ENCODE measurements at places on chromosomes 7 and 10.
A peak's percentile ranks its signal among the peaks of the same experiment; 100 is the strongest.

GRCh38 chr10:33103863-33104379 lies 145.9 kb upstream of the ITGB1 start:
- DNase-seq = no peak

GRCh38 chr7:106216517-106216922 lies 68.3 kb downstream of the NAMPT start:
- DNase-seq = no peak

GRCh38 chr7:83410989-83411591 lies 237.8 kb downstream of the SEMA3E start:
- DNase-seq = no peak

DNA sequence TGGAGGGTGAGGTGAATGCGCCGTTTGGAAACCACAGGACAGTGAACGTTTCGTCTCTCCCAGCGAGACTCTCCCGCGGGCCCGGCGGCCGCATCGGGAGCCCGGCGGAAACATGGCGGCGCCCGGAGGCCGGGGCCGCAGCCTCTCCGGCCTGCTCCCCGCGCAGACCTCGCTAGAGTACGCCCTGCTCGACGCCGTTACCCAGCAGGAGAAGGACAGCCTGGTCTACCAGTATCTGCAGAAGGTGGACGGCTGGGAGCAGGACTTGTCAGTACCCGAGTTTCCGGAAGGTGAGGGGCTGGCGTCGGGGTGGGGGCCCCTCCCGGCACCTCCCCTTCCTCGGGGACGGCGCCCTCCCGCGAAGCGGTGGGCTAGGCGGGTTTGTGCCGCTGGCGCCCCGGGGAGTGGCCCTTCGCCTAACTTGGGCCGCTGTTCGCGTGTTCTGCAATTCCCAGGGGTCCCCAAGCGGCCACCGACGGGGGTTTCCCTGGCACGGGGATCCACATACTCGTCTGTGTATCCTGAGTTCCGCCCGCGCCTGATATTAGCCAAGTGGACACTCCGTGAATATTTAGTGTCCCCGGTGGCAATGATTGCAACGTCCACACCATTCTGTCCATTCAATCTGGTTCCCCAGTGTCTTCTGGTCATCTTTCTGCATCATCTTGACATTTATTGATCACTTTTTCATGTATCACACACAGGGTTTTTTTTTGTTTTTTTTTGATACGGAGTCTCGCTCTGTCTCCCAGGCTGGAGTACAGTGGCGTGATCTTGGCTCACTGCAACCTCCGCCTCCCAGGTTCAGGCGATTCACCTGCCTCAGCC lies 514 bp downstream of the NHLRC2 start:
- DNase-seq = peak; percentile 40

DNA sequence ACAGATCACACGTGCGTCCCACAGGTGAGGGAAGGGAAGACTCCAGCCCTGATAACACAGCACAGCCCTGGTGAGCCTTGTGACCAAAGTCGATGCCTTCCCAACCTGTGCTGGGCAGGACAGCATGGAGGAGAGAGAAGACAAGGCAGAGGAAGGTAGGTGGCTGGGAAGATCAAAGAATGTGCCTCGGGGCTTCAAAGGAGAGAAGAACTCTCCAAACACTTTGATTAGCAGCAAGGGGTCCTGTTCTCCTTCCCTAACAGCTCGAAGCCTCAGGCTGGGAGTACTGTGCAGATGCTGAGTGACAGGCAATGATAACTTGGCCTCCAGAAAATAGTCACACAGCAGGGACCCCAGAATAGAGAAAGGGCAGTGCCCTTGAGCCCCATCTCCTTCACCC lies 288.5 kb downstream of the TCERG1L start:
- no peak for DNase-seq

- no peak for DNase-seq
These were observed 62.3 kb downstream of the EGFR start for GRCh38 chr7:55081068-55081467.
